ENCODE measurements at places on chromosomes 6 and 20.
A peak's percentile ranks its signal among the peaks of the same experiment; 100 is the strongest.

- no peak for DNase-seq
These were observed 480.7 kb upstream of the SPTLC3 start for GRCh38 chr20:12528104-12528503.

GRCh38 chr6:138869398-138869797 is 73.5 kb downstream of the ECT2L start:
- no peak for DNase-seq

DNA sequence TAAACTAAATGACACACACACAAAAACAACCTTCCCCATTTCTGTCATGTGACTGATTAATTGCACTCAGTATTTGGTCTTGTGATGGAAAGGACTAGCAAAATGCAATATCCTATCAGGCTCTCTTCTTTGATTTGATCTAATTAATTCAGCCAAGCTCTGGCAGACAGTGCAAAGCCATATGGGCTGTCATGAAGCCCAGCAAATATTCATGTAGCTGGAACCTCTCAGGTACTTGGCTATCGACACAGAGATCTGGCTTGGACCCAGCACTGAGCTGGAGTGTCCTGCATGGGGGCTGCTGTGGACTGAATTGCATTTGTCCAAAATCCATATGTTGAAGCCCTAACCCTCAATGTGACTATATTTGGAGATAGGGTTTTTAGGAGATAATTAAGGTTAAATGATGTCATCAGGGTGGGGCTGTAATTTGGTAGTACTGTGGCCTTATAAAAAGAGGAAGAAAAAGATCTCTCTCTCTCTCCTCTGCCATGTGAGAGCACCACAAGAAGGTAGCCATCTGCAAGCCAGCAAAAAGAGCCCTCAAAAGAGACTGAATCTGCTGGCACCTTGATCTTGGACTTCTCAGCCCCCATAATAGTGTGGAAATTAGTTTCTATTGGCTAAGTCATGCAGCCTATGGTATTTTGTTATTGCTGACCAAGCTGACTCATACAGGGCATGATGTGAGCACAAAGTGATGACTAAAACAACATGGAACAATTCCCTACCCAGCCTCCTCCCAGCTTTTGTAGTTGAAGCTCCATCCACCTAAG is 77.1 kb downstream of the STMND1 start:
- peak; percentile 17 for DNase-seq

DNA sequence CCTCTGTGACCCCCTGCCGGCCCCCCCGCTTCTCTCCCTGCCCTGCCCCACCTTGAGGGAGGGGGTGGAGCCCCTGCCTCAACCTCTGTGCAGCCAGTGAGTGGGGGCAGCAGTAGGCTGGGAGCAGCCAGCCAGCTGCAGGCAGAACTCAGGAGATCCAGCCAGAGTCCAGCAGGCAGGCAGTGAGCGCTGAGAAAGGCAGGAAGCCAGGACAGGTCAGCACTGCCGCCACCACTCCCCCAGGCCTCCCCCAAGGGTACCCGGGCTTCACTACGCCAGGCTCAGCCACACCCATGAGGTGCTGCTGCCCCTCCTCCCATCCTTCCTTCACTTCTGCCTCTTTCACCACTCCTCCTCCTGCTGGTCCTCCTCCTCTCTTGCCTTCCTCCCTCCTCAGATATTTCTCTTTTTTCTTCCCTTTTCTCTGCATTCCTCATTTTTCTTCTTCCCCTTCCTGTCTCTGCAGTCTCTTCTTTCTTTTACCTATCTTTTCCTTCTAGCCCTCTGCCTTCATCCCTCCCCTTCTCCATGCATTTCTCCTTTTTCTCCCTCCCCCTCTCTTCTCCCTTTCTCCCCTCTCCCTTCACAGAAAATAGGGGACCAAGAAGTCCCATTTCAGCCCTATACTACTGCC is 11.5 kb downstream of the TMEM63B start:
- no peak for DNase-seq

DNA sequence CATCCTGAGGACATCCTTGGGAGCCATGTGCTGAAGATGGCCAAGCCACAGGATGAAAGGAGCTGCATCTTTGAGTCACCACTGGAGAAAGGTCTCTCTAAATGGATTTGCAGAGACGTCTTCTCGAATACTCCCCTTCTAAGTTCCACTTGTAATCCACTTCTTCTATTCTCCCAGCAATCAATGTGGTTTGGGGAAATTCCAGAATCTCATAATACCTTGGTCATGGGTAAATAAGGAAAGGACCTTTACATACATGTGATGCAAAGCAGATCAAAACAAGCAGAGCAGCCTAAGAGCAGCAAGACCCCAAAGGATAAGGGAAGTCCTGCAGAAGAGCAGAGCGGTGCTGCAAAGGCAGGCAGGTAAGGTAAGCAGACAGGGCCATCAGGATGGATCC is 35.3 kb downstream of the TRIM38 start:
- DNase-seq: no peak

GRCh38 chr6:127345521-127345920 is 2.1 kb upstream of the ECHDC1 start:
- DNase-seq: no peak

- DNase-seq: no peak
These were observed 36.3 kb downstream of the SLC52A3 start for GRCh38 chr20:731891-732560.

DNA sequence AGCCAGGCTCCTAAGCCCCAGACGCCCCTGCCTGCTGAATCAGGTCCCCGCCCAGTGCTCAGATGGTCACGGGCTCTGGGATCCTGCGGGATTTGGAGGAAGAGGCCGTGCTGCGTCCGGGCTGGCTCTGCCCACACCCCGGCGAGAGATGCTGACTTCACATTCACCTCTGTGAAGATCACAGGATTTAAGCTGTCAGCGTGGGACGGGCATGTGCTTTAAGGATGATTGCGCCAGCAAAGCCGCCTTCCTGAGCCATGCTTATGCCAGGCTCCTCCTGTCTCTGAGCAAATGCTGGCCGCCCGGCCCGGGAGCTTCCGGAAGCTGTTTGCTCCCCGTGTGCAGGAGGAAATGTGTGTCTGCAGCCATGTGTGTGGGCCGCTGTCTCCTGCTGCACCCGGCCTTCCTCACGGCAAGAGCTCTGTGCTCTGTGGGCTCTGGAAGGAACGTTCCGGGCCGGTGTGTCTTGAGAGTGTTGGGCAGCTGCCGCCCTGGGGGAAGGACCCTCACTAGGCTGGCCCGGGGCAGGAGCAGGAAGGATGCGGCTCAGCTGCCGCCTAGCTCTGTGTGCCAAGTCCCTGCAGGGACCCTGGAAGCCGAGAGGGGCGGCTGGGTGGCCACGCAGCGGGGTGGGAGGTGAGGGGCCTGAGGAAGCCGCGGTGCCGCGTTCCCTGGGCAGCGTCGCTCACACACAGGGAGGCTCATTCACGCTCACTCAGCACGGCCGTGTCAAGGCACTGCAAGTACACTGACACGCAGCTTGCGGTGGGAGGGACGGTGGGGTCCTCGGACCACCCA is 19.0 kb upstream of the BHLHE23 start:
- no peak for DNase-seq

GRCh38 chr6:80250391-80250997 is 144.0 kb downstream of the BCKDHB start:
- DNase-seq: no peak

DNA sequence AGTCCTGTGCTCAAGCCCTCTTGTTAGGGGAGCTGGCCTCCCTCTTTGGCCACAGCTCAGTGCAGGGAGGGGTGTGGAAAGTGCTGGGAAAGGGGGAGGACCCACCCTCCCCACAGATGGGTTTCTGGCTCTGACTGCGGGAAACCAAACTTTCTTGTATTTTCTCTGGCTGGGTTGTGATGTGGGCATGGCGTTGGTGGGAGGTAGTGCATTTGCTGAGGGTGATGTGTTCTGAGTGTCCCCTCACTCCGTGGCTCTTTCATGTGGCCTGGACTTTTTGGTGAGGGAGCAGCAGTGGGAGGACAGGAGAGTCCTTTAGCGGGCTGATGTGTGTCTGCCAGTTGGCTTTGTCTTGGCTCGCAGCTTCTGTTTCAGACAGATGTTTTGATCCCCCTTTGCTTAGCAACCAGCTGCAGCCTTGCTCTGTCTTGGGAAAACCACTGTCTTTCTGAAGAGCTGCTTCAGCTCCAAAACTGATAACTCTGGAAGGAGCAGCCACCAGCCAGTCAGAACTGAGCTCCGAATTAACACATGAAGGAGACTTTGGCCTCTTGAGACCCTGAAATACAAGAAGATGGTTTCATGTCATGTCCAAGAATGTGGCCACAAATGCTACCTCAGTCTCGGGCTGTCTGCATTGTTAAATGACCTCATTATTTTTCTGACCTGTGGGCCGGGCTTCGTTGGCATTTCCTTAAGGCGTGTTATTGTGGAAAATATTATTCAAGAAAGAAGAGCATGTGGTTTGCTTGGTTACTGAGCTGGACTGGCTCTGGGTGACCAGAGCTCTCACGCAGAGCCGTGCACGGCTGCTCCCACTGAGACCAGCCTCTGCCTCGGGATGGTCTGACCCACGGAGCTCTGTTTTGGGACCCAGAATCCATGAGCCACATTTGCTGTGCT is 21.5 kb downstream of the SYNJ2 start:
- DNase-seq: no peak

DNA sequence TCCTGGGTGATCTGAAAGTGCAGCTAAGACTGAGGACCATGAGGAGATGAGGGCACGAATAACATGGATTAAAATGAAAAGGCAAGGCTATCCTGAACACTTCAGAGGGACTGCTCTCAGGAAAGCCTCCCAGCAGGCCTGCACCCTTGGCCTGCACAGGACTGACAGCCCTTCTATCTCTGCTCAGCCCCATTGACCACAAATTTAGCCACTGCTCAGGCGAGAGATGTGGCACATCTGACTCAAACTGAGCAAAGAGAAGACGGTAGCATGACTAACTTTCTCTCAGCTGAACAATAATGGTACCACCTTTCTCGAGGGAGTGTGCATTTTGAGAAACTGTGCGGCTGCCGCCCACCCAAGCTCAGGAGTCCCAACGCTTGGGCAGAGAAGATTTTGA is 257.5 kb downstream of the ADGB start:
- no peak for DNase-seq

GRCh38 chr6:7469696-7470095 is 71.8 kb upstream of the DSP start:
- no peak for DNase-seq

GRCh38 chr20:10472871-10473270 is 37.8 kb downstream of the SLX4IP start:
- no peak for DNase-seq

GRCh38 chr20:34872622-34873224 is at the start of gene GGT7:
Gene GGT7, minus strand, starts transcription at chr20:34872856. Its CDS starts 41 bp downstream, at chr20:34872815.
- DNase-seq: peak; percentile 76

GRCh38 chr20:34843421-34843820 is 18.0 kb upstream of the NCOA6 start:
- no peak for DNase-seq

GRCh38 chr20:25076731-25077609 is 5.0 kb downstream of the VSX1 start:
- DNase-seq: peak; percentile 79

DNA sequence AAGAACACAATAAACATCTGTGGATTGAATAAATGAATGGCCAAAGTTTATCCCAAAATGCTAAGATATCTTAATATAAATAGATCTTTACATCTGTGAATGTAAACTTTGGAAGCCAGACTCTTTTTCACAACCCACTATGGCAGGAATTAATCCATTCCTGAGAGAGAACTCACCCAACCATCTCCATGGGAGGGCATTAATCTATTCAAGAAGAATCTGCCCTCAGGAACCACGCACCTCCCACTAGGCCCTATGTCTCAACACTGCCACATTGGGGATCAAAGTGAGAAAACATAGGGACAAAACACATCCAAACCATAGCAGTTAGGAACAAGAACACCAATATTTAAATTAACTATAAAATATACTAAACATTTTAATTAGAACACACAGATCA is 3.4 kb downstream of the UBE3D start:
- DNase-seq: no peak

- no peak for DNase-seq
These were observed 44.0 kb upstream of the DOK5 start for GRCh38 chr20:54431156-54431944.

Measured in H54 (cell line).